AG09309 (cell line): ENCODE measurements at places on chromosomes 4 and X.

DNA sequence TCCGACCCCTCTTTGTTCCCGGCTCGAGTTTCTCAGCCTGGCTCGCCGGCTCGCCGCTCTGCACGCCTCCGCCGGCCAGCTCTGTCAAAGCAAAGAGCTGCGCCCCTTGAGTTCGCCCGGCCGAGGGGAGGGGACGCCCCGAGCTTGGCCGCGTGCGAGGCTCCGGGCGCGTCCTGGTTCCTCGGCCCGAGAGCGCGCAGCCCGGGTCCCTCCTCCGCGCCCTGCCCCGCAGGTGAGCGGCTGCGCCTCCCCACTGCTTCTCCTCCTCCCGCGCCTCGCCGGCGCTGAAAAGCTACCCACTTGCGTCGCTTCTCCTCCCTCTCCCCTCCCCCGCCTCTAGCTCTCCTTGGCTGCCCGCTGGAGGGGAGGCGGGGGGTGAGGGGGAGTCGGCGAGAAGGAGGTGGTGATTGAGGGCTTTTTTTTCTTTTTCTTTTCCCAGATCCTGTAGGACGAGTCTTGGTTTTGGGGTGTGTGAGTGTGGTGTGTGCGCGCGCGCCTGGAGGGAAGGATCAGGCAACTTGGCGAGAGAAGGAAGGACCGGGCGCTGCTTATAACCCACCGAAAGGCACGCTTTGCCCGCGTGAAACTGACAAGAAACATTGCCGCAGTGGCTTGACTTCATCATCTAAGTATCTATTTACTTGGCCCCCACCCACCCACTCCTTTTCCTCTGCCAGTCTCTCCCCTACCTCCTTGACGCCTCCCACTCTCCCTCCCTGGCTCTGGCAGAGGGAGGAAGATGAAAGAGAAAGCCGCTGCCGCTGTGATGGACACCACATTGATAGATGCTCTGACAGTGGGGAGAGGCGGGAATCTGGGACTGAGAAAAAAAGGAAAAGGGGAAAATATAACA is at the start of gene LEF1:
LEF1 (minus strand) TSS at position 262 of the 853 bp plus-strand sequence. CDS start 1,165 bp downstream, outside the sequence.
- no peak for DNase-seq

GRCh38 chrX:71994601-71995000 is 84.0 kb downstream of the NHSL2 start:
- no peak for DNase-seq

DNA sequence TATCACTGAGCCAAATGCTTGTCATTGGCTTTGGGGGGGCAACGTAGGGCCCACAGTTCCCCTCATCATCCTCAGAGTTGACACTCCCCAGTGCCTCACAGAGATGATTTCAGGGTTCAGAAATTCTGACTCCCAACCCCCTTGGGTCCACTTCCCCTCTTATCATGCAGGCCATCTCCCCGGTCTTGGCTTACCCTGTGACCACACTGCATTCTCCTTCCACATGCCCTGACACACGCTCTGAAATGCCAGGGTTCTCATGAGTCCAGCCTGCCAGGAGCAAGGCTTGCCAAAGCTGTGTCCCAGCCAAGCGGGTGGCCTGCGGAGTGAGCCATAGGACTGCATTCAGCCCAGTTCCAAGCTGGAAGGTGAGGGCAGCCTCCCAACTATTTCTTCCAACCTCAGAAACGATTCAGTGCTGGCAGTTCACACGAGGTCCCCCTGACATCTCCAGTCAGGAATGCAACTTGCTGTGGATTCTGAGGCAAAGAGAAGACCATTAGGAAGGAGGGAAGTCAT is 101.2 kb downstream of the SMIM20 start:
- DNase-seq: peak; percentile 99

DNA sequence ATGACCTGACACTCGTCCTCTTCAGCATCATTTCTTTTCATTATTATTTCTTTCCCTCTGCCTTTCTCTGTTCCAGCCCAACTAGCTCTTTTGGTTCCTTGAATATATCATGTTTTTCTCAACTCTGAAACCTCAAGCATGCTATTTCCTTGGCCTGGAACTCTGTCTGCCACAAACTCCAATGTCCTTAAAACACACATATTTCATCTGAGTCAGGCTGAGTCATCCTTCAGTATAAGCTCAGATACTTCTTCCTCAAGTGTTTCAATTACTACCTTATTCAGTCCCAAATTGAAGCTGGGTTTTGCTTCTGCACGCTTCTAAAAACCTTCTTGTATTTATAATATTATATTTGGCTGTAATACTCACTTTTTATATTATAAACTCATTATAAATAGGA is 424.2 kb downstream of the PDGFC start:
- peak; percentile 77 for DNase-seq

DNA sequence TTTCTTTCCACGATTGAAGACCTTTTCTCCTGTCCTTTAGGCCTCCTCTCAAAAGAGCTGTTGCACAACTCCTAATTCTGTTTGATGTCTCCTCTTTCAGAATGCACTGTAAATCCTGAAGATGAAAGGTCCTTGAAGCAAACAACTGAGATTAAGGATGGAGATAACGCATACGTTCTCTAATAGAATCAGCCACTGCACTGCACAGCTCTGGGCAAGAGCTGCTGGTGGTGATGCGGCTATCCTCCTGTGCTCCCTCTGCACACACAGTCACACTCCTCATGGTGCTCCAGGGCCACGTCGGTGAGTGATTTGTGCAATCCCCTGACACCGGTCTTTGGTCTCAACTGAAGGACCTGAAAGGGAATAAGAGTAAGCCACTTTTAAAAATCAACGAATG is 208.7 kb downstream of the PDGFC start:
- no peak for DNase-seq

DNA sequence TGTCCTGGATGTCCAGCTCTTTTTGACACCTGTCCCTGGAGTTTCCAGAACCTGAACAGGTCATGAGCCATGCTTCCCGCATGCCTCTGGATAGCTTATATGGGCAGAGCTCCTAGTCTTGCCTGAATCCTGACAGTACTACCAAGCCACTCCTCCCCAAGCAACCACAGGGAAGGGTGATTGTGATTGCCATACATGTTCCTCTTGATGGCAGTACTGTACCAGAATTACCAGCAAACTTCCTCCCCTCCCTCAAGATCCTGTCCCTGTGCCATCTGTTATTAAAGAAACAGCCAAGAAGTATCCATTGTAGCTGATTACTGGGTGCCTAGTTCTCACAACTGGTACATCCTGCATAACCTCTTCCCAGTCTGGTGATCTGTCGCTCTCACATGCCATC is 264.3 kb upstream of the AGTR2 start:
- DNase-seq: no peak
